ENCODE measurements at places on chromosomes 5 and 9.

DNA sequence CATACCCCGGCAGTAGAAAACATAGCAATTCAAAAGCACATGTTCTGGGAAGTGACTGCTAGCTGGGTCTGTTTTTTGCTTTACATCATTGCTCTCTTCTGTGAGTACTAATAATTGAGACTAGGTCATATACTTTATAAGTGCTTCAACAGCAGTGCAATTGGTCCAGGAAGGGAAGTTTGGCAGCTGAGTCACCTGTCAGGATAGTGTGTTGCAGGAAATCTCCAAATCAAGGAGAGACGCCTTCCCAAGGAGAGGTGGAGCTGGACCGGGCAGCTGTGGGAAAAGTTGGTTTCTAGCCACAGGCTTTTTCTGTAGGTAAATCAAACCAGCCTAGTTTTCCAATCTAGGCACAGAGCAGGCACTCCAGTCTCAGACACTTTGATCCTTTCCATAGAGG lies 330.1 kb downstream of the ENC1 start:
- DNase-seq = no peak

GRCh38 chr9:20512106-20512505 lies 110.2 kb downstream of the MLLT3 start:
- no peak for DNase-seq

DNA sequence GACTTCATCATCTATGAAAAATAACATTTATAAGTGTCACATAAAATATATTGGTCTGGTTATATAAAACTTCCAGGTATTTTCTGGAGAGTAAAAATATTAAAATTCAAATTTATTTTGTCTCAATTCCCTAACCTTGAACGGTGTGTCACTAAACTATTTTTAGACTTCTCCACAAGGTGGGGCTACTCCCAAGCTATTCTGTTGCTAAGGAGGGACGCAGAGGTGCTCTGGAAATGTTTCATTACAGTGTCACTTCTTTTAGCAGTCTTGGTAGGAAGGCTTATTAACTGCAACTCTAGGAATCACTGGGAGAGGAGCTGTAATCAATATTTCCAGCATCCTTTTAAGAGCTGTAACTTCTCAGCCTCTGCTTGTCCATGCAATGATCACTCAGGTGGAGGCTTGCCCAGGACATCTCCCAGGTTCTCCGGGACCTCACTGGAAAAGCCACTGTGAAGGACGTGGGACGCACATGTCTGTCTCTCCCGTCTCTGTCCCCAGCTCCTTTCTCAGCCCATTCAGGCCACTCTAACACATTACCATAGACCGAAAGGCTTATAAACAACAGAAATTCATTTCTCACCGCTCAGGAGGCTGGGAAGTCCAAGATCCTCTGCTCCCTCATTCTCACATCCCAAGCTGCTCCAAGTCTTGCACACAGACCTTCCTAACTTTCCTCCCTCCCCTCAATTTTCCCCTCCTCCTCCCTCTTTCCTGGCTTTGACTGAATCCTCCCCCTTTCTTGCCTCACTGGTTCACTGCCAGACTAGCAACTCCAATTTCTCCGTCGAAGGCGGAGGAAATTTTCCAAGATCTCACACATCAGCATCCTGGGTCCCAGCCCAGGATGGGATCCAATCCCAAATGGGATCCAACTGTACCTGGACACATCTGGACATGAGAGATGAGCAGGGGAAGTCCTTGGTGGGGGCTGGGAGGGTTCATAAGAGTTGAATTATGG lies 32.7 kb upstream of the DNAH5 start:
- DNase-seq = no peak

DNA sequence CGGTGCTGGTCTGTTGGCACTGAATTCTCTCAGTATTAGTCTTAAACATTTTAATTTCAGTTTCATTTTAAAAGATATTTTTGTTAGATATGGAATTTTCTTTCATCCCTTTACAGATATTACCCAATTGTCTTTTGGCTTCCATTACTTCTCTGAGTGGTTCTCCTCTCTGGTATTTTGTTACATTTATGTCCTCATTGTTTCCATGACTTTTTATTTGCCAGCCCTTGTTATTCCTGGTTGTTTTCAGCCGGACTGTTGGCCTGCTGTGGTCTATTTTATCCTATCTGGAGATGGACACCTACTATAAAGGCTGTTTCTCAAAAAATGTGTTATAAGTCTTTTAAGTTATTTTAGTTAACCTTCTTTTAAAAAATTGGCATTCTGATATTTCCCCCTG lies 117.2 kb downstream of the ARHGEF28 start:
- no peak for DNase-seq

GRCh38 chr5:139711067-139711905 lies 63.1 kb downstream of the CXXC5 start:
- peak; percentile 27 for DNase-seq

DNA sequence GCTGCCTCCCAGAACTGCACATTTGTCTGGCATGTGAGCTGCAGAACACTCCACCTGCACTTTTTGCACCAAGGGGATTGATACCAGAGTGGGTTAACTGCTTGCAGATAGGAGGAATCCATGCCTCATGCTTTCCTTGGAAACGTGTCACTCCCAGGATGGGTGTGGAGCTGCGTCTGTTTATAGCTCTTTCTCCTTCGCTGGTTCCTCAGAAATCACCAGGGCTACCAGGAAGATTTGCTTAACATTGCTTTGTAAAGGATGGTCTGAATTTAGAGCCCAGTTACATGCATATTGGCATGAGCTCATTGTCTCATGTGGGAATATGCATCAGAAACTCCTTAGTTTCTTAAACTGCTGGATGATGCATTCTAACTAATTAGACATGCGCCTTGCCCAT lies 234.6 kb downstream of the GADD45G start:
- DNase-seq = no peak

DNA sequence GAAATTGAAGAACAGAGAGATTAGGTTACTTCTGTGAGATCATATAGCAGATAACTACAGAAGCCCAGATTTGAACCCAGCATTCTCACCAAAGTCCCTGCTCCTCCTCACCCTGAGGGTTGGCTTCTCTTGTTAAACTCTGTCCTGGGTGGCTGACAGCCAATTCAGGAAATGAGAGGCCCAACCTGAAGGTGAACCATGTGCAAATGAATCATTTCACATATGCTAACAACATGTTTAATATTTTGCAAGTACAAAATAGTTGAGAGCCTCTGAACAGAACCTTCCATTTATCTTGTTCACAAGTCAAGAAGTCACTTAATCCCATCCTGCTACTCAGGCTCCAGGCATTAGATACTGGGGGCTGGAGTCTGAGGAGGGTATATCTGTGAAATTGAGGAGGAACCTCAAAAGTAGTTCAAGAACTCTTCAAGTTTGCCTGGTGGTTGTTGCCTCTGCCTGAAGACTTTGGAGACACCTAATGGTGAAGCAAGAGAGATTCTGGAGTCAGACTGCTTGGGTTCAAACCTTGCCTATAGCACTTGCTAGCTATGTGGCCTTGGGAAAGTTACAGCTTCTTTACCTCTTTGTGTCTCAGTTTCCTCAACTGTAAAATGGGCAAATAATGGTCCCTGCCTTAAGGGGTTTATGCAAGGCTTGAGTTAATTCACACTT lies 564.0 kb downstream of the PSAT1 start:
- DNase-seq = no peak

Data from MV-4-11 (cell line).